ENCODE measurements at places on chromosomes 6 and 20.

- peak; percentile 66 for DNase-seq
Observed at GRCh38 chr6:54846243-54846856, at the start of gene FAM83B. Gene FAM83B, plus strand, starts transcription at chr6:54846771. Its CDS starts 23,476 bp downstream, at chr6:54870247.

DNA sequence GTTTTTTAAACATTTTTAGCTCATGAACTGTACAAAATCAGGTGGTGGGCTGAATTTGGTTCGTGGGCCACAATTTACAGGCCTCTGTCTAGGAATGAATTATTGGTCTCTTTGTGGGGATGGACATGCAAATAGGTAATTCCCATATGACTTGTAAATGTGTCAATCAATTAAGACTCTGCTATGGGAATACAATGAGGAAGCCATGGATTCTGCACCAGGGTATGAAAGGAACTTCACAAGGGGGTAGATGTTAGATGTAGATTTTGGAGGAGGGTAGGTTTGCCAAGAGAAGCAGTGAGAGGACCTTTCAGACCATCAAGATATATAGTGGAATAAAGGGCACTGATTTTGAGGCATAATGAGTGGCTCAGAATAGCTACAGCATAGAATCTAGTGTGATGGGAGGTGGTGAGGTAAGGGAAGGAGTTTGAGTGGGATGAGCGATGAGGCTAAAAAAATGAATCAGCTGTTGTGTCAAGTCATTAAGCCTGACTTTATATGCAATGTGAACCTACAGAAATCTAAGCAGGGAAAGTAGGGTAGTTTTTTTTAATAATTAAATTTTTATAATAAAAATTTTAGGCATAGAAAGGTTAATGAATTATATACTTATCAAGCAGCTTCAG, 32.6 kb upstream of the RNF182 start:
- no peak for DNase-seq

- peak; percentile 77 for DNase-seq
Observed at GRCh38 chr20:38806855-38807655, 1.6 kb downstream of the PPP1R16B start.

DNA sequence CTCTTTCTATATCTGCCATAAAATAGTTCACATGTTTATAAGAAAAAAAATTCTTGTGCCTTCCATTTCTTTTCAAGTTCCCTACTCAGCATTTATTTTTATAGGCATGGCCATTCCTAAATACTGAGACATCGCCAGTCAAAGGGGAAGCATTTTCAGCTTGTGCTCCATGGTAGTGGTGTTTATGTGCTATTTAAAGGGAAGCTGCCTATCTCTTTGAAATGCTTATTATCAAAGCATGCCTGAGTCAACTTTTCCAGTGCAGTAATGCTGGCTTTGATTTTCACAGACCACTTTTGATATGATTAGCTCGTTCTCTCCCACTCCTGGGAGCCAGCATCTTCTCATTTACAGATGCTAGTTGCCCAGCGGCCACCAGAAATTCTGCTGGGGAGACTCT, 124.1 kb upstream of the RIN2 start:
- DNase-seq, result no peak

GRCh38 chr20:48262466-48262865, 477.2 kb upstream of the SULF2 start:
- DNase-seq, result no peak

GRCh38 chr6:147506704-147507114, 1.8 kb upstream of the SAMD5 start:
- DNase-seq, result peak; percentile 90

DNA sequence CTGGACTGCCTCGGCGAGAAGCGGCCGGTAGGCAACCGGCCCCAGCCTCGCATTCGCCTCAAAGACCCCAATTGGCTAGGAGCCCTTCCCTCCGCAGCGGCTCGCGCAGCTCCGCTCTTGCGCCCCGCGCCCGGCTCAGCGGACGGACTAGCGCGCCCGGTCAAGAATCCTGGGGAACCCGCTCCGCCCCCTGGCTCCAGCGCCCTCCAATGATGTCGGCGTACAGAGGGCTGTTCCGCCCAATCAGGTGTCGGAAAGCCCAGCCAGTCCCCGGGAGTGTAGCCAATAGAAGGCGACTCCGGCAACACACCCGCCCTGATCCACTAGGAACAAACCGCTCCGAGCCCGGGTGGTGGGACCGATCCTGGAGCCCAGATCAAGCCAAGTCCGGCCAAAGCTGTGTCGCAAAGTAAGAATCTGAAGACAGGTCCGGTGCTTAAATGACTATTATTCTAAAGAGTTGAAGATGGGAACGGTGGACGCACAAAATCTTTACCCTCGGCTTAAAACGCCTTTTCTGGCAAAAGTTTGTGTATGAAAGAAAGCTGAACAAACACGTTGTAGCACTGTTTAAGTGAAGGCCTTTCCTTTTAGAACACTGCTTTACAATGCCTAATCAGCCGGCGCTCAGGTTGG, 132.2 kb downstream of the OGFRL1 start:
- peak; percentile 96 for DNase-seq

DNA sequence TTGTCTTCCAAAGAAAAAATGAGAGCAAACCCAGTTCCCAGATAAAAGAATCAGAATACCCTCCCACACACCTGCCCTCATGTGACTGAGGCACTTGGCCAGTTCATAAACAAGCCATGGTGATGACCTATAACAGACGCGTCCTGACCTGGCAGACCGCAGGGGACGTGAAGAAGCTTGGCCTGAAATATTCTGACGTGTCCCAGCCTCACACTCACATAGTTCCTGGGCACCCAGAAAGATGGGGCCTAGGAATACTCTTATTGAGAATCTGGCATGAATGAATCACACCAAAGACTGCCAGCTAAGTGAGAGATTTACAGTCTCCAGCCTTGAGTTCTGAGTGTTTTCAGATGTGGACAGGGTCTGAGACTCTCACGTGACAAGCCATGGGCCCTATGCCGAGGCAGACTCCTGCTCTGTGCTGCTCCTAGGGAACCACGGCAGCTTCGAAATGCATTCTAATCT, 17.2 kb upstream of the MAP3K4 start:
- DNase-seq, result no peak

- no peak for DNase-seq
Observed at GRCh38 chr6:23282252-23283021, 713.1 kb downstream of the HDGFL1 start.

DNA sequence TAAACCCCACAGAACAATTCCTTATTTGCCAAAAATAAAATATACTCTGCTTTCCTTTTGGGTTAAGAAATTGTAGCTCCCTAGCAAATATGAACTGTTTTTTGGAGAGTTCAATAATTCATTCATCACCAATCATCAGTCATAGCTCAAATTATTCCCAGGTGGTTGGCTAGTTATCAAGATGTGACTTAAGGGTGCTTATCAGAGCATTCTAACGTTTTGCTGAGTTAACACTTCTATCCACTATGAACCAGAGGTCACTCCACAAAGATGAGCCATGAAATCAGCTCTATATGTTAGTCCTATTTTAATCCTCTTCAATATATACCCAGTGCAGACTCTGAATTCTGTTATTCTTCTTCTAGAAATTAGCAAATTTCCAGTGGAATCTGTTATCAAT, 379.1 kb downstream of the TENT5A start:
- DNase-seq, result no peak

Measured in retina (tissue), 1 donor.